Hippocampal formation (tissue), 2 donors: ENCODE measurements at places on chromosomes 5 and 9.

- no peak for DNase-seq
Measured at GRCh38 chr9:95270790-95271189, 46.7 kb downstream of the FANCC start.

DNA sequence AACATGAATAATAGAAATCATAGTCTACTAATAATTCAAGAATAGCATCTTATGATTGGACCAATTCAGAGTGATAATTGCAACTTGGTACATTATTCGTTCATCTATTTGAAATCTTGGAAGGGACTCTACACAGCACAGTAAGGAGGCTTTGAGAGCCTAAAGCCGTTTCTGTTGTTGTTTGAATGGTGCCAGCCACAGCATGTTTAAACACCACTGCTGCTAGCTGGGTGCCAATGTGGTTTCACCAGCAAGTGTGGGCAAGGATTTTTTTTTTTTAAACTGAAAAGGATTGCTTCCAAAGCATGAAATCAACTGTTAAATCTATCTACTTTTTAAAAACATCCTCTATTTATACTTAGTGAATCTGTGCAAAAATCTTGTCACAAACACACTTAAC is 253.9 kb upstream of the MAP3K1 start:
- DNase-seq: no peak

DNA sequence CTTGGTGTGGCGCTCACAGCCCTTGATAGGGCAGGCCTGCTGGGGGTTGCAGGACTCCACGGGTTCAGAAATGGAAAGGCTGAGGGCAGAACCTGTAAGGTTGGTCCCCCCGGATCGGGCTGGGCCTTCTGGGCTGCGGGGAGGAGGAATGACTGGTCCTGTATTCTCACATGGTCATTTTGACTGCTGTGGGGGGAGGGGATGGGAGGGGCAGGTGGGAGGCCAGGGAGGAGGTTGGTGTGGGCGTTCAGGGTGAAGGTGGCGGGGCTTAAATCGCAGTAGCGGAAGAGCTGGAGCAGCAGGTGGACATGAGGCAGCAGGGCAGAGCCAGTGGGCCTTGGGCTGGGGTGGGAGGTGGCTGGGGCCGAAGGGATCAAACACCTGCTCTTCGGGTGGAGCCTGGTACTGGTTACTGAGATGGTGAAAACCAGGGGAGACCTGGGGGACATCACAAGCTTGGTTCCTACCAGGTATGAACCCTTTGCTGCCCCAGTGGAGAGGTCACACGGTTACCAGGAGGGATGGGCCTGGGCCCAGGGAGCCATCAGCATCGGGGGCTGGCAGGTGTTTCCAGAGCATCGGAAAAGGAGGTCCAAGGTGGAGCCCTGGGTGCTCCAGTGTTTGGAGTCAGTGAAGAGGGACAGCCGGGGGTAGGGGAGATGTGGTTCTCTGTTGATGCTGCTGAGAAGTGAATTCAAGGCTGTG is 1.8 kb downstream of the MRPS2 start:
- no peak for DNase-seq

DNA sequence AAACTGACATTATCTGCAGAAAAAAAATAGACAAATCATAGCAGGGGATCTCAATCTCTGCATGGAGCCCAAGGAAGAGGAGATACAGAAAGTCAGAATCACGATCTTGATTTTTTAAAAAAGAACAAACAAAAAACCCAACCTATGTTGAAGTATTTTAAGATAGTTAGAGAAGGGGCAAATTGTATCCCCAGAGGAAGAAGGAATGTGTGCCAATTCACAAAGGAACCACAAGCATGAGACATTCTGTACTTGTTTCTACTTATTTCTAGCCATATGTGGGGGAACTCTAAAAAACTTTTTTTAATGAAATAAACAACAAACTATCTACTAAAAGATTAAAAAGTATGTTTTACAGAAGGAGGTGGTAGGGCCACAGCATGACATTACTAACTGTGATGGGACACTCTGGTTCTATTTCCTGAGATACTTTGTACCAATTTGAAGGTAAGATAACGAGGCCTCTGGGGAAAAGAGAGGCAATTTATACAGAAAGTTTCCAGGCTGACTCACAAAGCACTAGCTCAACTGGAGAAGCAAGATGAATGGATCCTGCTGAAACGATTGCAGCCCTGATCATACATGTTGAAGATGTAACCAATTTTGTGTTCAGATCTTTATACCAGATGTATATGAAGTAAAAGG is 22.5 kb downstream of the RANBP3L start:
- DNase-seq: no peak

GRCh38 chr9:130215341-130216119 is 43.3 kb downstream of the NCS1 start:
- DNase-seq: no peak
